Nucleus accumbens (tissue), 56 donors: ENCODE measurements at places on chromosomes 2 and 18.

GRCh38 chr18:63158676-63159291 lies 160.8 kb downstream of the BCL2 start:
- no peak for DNase-seq

DNA sequence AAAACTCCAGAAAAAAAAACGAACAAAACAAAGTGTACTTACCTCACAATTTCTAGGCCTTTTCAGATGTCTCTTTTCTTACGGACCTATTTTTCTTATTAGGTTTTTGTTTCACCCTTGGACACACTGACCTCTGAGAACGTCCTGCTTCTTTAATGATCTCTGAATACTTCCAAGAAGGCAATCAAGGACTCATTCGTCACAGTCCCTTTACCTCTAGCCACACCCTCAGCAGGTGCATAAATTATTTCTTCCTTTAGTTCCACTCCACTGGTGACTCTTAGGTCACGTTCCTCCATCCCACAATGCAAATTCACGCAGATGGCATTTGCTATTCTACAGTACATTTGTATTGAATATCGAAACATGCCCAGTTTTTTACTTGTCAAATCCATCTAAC lies 21.9 kb downstream of the PELI1 start:
- DNase-seq: no peak

- no peak for DNase-seq
Measured at GRCh38 chr2:112239862-112240261, 15.0 kb downstream of the ZC3H8 start.

GRCh38 chr2:56483081-56483480 lies 299.3 kb downstream of the CCDC85A start:
- no peak for DNase-seq

- no peak for DNase-seq
Measured at GRCh38 chr2:172462849-172463381, 35.5 kb downstream of the ITGA6 start.

- no peak for DNase-seq
Measured at GRCh38 chr18:46416706-46417638, 240.0 kb downstream of the LOXHD1 start.

- DNase-seq: no peak
Measured at GRCh38 chr2:199144036-199144435, 313.7 kb downstream of the SATB2 start.

DNA sequence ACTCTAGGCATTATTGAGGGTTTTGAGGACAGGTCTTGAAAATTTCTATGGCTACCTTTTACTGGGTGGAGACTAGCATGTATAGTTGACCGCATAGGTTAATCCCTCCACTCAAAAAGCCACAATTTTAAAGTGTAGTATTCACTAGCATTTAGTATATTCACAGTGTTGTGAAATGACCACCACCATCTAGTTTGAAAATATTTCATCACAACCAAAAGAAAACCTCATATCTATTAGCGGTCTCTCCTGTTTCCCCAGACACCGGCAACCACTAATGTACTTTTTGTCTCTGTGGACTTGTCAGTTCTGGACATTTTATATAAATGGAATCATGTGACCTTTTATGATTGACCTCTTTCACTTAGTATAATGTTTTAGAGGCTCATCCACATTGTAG lies 53.9 kb downstream of the MSH2 start:
- DNase-seq: no peak

GRCh38 chr2:238689871-238690389 lies 158.0 kb upstream of the TWIST2 start:
- no peak for DNase-seq

- DNase-seq: no peak
Measured at GRCh38 chr2:204681412-204681811, 136.1 kb downstream of the PARD3B start.

GRCh38 chr2:187783446-187783845 lies 229.2 kb upstream of the TFPI start:
- DNase-seq: no peak

DNA sequence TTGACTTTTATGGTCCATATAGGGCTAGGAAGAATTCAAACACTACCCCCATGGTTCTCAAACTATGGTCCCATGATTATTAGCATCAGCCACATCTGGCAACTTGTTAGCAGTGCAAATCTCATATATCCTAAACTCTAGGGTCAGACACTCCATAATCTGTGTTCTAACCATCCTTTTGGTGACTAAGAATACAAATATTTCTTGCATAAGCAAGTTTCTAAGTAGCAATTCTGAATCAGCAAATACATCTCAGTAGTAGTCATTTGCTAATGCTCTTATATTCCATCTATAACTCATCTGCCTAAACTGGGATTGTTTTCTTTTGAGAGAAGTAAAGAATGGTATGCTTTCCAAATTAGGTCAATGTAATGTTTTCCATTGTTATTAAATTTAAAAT lies 447.3 kb downstream of the TMX3 start:
- no peak for DNase-seq

DNA sequence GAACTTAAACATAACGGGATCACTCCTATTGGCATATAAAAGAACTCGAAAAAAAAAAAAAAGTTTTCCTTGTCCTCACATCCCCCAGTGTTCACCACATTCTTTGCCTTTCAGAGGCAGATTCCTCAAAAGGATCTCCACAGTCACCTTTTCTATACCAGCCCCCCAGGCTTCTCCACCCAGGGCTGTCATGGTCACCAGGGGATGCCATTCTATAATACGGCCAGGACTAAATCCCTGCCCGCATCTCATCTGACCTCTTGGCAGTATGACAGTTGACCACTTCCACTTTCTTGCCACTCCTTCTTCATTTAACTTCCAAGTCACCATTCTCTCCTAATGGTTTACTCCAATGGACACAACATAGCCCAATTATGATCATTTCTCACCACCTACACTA lies 29.3 kb downstream of the SOS1 start:
- no peak for DNase-seq

DNA sequence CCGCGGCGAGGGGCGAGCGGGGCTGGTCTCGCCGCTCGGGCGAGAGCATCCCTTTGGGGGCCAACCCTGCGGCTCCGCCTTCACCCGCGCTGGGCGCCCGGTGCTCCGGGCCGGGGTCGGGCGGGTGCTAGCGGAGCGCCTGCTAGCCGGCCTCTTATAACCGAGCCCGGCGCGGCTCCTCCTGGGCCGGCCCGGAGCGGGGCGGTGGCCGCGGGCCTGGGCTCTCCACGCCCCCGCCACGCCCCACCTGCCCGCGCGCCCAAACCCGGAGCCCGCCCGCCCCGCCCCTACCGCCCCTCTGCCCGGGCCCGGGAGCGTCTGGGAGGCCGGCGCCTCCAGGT lies at the start of gene FOXI3:
Gene FOXI3 (minus strand): TSS at position 129 of the 341 bp plus-strand sequence. CDS start 158 bp downstream, outside the sequence.
- DNase-seq: no peak

DNA sequence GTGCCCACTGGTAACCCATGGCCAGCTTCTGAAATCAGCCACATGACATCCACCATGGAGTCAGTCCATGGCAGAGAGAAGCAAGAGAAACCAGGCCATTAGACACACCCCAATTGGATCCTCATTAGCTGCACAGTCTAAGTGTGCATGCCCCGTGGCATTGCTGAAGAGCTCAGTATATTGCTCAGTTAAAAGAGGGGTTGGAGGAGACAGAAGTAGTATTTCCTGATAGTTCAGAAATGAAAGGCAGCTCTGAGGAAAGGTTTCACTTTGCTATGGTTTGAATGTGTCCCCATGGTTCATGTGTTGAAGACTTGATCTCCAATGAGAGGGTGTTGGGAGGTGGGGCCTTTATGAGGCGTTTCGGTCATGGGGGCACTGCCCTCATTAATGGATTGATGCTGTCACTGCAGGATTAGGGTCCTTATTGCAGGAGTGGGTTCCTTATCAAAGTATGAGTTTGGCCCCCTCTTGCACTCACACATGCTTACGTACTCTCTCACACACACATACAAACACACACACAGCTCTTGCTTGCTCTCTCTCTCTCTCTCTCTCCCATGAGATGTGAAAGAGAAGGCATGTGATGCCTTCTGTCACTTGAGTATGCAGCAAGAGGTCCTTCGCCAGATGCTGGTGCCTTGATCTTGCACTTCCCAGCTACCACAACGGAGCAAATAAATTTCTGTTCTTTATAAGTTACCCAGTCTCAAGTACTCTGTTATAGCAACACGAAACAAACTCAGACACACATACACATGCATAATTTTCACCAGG lies 58.0 kb downstream of the TMEM163 start:
- no peak for DNase-seq

DNA sequence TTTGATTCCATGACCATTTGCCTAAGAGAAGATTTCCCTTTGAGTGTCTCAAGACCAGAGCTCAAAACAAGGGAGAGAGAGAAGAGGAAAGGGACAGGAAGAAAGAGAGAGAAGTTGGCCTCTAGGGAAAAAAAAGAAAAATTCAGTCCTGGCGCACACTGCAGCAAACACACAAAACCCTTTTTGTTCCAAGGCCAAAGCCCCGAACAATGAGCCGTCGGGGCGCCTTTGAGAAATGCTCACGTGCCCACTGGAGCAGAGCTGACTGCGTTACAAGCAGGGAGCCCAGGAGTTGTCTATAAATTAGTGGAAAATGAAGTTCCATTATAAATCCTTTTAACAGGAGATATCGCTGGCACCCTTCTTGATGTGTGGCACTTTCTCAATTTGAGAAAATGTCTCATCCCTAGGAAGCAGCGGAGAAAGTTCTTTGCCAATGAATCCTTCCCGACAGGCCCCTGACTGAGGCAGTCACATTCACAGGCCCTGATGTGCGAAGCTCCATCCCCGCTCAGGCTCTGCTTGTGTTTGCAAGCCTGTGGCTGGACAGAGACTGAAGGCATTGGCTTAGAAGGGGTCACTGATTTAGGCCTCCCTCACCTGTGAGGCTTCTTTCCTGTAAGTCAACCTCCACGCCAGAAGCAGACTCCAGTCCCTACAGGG lies 32.1 kb upstream of the NCKAP5 start:
- DNase-seq: peak; percentile 81

GRCh38 chr2:55175254-55176093 lies 56.6 kb downstream of the CLHC1 start:
- DNase-seq: no peak

- DNase-seq: no peak
Measured at GRCh38 chr2:216486708-216487107, 11.9 kb upstream of the RPL37A start.

- DNase-seq: no peak
Measured at GRCh38 chr18:25979369-25980040, 110.9 kb downstream of the SS18 start.

DNA sequence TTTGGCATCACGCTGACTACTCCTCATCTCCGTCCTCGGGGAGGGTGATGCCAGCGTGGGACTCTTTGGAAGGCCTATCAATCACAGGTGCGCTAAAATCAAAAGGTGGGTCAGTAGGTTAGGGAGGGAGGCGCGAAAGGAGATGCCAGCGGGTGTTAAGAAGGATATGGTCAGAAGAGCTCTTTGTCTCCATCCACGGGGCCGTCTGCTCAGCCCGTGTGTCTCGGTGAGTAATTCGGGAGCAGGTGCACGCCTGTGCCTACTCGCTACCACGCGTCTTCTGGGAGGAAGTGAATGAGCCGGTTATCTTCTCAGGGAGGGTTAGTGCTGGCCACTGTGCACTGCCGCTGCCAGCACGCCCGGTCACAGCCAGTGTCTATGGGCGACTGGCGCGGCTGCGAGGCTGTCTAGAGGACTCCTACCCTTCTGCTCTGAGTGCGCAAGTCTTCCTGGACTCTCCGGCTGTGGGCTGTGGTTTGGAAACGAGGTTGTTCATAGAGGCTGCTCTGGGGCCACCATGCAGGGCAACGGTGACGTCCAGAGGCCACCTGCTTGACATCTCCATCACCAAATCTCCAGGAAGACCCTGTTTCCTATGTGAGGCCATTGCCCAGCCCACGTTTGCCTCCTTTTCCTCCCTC lies 153.4 kb downstream of the MBP start:
- DNase-seq: no peak

- DNase-seq: no peak
Measured at GRCh38 chr2:27003857-27004256, 28.9 kb upstream of the TMEM214 start.

GRCh38 chr2:121172456-121172855 lies 112.5 kb downstream of the TFCP2L1 start:
- no peak for DNase-seq

DNA sequence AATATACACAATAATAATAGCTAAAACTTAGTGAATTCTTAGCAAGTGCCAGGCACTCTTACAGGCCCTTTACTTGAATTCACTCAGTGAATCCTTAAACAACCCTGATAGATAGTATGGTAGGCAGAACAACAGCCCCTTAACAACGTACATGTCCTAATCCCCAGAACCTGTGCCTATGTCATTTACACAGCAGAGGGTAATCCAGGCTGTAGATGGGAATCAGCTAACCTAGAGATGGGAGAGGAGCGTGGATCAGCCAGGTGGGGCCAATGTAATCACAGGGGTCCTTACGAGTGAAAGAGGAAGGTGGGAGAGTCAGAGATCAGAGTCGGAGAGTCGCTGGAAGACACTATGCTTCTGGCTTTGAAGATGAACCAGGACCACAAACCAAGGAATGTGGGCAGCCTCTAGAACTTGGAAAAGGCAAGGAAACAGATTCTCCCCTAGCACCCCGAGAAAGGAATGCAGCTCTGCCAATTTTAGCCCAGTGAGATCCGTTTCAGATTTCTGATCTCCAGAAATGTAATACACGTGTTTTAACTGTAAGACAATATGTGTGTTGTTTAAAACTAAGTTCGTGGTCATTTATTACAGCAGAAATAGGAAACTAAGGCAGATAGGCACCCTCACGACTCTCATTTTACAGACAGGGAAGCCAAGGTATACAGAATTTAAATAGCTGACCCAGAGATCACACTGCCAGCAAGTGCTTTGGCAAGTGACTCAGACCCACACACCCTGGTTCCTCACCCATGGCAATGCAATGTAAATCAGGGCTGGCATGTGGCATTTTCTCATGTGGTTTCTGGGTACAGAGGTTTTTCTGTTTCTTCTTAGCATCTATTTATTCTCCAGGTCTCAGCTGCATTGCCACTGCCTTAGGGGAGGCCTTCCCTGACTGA lies 68.9 kb downstream of the DOCK10 start:
- DNase-seq: no peak

DNA sequence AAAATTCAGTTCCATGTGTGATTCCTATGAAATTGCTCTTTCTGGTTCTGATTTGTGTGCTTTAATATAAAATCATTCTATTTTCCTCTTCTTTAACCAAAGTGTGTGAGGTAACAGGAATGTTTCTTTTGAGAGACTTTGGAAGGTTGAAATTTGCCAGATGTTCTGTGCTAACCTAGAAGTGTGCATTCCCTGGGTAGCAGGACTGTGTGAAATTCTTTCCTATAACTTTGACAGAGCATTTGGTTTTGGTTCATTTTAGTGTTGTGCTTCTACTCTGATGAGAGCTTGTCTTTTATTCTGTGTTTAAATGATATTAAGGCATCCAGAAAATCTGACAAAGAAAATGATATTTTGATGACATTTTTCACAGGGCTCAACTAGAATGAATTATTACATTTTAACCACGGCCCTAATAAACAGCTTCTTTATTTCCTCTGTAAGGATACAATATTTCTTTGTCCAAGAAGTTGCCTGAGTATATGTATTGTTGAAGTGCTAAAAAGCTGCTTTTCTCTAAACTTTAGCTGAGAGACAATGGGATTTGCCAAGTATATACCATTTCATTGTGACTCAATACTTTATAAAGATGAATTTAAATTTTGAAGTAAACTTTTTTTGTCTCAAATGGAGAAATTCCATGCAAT lies 34.7 kb upstream of the DLX1 start:
- DNase-seq: no peak
